A673 (cell line): ENCODE measurements at places on chromosomes 16 and 17. TPM values are rescaled to one million over a fixed set of nuclear protein-coding genes. Genes with fewer than 3 reads are reported as not detected.
A peak's percentile ranks its signal among the peaks of the same experiment; 100 is the strongest.

DNA sequence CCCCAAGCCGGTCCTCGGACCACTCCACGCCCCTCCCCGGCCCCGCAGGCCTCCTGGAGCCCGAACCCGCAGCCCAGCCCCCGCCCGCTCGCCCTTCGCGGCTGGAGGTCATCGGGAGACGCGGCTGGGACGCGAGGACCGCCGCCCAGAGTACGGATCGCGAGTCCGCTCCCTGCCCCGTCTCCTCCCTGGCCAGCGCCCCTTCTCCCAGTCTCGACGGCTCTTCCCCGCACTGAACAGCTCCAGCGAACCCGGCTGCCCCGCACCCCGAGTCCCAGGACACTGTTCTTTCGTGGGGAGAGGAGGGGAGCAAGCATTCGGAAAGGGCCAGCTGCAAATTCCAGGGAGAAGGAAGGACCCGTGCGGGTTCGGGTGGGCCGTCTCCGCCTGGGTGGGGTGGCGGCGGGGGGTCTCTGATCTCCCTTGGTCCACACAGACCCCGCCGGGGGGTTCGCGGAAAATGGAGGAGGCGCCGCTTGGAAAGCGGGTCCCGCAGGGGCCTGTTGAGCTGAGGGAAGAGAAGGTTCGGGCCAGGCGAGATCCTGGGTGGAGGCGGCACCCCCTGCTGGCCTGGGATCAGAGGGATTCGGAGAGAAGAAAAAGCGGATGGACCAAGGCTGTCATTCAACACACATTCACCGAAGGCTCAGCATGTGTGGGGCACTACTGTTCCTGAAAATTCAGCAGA, 632 bp upstream of the RTN4RL1 start:
- peak overlapping the region; percentile 67 for H3K4me3 ChIP-seq
- peaks cover 43% of the 10 kb centered on the region for H3K4me1 ChIP-seq
- DNase-seq: peak; percentile 72

GRCh38 chr17:28992625-28993600, 12.9 kb downstream of the SEZ6 start:
- no peak overlapping the region for H3K27ac ChIP-seq
- DNase-seq: no peak
- H3K36me3 ChIP-seq: no peaks in the 10 kb centered on the region
- peaks cover 15% of the 10 kb centered on the region for H3K4me1 ChIP-seq
- H3K4me3 ChIP-seq: no peak overlapping the region

DNA sequence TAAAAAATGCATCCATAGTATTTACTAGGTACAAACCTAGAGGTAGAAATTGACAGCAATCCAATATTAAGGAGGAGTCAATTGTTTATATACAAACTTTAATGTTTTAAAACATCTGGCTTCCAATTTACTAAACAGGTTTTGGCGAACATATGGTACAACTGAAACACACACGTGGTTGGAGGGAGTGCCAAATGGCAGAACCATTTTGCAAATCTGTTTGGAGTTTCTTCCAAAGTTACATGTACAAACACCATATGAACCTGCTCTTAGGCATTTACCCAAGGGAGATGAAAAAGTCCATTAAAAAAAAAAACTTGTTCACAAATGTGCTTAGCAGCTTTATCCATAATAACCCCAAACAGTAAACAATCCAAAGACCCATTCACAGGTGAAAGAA, 159.8 kb upstream of the MYOCD start:
- H3K27ac ChIP-seq: no peak overlapping the region
- H3K4me1 ChIP-seq: no peaks in the 10 kb centered on the region
- H3K27me3 ChIP-seq: peaks cover 4% of the 10 kb centered on the region
- H3K36me3 ChIP-seq: no peaks in the 10 kb centered on the region

The C17orf50 gene
- total RNA-seq: not detected in 2 replicates

DNA sequence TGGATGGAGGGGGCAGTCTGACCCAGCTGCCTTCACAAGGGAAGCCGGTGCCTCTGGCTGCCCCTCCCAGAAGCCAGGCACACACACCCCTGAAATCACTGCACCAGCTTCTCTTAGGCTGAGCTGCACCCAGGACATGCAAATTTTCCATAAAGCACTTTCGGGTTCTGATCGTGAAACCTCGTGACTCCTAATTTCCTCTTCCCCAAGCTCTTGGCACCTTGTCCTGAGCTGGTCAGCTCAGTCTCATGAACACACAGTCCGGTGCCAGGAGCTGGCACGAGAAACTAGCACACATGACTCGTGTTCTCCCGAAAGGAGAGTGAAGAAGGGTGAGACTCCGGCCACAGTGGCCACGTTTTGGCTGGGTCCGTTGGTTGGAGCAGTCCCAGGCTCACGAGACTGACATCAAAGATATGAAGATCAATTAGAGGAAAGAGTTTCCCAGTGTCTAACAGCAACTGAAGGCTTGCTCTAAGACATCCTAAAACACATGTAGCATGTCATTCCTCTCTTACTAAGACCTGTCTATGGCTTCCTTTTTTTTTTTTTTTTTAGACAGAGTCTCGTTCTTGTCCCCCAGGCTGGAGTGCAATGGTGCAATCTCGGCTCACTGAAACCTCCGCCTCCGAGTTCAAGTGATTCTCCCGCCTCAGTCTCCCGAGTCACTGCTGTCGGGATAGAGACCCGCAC, 9.2 kb upstream of the ABR start:
- no peak for DNase-seq
- no peaks in the 10 kb centered on the region for H3K4me1 ChIP-seq
- H3K27me3 ChIP-seq: peaks cover 7% of the 10 kb centered on the region
- H3K4me3 ChIP-seq: no peak overlapping the region

- H3K36me3 ChIP-seq: no peaks in the 10 kb centered on the region
- H3K27ac ChIP-seq: no peak overlapping the region
- no peaks in the 10 kb centered on the region for H3K27me3 ChIP-seq
These were observed 33.2 kb downstream of the TMEM235 start for GRCh38 chr17:78264590-78264989.

DNA sequence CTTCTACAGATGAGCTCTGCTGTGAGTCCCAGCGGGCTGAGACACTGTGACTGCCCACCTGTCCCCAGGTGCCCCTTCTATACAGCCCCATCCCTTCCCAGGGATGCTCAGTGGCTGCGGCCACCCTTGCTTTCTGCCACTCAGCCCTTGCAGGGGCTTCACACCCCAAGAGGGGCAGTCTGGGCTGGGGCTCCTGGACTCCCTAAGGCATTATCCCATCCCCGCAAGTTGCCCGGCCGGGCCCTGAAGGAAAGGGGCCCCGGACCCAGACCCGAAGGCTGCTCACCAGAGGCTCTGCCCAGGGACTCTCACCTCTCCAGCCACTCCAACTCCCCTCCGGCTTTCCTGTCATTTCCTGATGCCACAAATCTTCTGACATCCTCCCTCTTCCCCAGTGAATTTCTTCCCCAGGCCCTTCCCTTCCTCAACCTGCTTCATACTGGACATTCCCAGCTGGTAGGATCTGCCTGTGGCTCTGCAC, 88.5 kb upstream of the TOB1 start:
- H3K27me3 ChIP-seq: no peaks in the 10 kb centered on the region
- peak overlapping the region; percentile 22 for H3K27ac ChIP-seq
- no peak for DNase-seq
- H3K36me3 ChIP-seq: no peaks in the 10 kb centered on the region
- no peak overlapping the region for H3K4me3 ChIP-seq

GRCh38 chr16:30340621-30341020, 14.5 kb downstream of the CD2BP2 start:
- H3K27ac ChIP-seq: no peak overlapping the region
- H3K4me1 ChIP-seq: no peaks in the 10 kb centered on the region
- H3K4me3 ChIP-seq: no peak overlapping the region
- H3K36me3 ChIP-seq: no peaks in the 10 kb centered on the region
- no peak for DNase-seq

- H3K4me3 ChIP-seq: no peak overlapping the region
- H3K36me3 ChIP-seq: peaks cover 72% of the 10 kb centered on the region
- no peaks in the 10 kb centered on the region for H3K4me1 ChIP-seq
- no peak overlapping the region for H3K27ac ChIP-seq
These were observed 8.0 kb upstream of the MRPL12 start for GRCh38 chr17:81695211-81695610.

The C16orf54 gene
- total RNA-seq: not detected in 2 replicates

The DNAAF1 gene
- not detected in 2 replicates for total RNA-seq

DNA sequence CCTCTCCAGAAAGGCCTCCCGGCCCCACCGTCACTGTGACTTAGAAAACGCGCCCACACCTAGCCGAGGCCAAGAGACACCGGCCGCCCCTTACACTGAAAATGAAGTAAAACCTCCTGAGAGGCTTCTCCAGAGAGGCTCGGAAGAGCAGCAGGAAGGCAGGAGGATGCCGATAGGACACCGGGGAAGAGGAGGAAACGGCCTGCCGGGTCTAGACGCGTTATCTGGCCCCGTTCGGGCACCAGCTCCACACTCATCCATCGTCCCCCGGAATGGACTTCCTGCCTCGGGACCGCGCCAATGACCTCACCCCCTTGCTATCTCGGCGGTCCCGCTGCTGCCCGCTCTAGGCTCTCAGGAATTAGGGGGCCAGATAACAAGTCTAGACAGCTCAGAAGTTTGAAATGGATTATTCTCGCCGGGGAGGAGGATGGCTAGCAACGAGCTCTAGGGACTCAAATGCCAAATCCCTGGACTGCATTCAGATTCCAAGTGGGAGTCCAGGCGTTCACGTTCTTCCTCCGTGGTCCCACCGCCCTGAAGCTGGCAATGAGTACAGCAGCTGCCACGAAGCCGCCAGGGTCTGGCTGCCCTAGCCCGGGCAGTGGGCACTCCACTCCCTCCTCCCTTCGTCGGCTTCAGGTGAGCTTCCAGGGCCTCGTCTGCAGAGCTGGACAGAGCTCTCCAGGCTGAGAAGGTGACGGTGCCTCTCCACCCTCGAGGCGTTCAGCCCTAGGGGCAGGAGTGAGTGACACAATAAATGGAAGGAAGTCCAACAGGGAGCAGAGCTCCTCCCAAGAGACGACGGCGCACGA, 350.9 kb downstream of the FOXL1 start:
- peaks cover 13% of the 10 kb centered on the region for H3K27me3 ChIP-seq
- DNase-seq: no peak
- no peak overlapping the region for H3K27ac ChIP-seq
- no peaks in the 10 kb centered on the region for H3K36me3 ChIP-seq
- no peaks in the 10 kb centered on the region for H3K4me1 ChIP-seq

- no peak overlapping the region for H3K27ac ChIP-seq
- no peaks in the 10 kb centered on the region for H3K27me3 ChIP-seq
- DNase-seq: no peak
- no peak overlapping the region for H3K4me3 ChIP-seq
These were observed 17.7 kb downstream of the KDM8 start for GRCh38 chr16:27220991-27221390.

- peaks cover 29% of the 10 kb centered on the region for H3K4me1 ChIP-seq
- H3K4me3 ChIP-seq: no peak overlapping the region
- H3K36me3 ChIP-seq: no peaks in the 10 kb centered on the region
- peak; percentile 73 for DNase-seq
- H3K27me3 ChIP-seq: peaks cover 17% of the 10 kb centered on the region
These were observed 5.5 kb downstream of the SOX8 start for GRCh38 chr16:986925-987582.

The CSH1 gene
- total RNA-seq: not detected in 2 replicates

DNA sequence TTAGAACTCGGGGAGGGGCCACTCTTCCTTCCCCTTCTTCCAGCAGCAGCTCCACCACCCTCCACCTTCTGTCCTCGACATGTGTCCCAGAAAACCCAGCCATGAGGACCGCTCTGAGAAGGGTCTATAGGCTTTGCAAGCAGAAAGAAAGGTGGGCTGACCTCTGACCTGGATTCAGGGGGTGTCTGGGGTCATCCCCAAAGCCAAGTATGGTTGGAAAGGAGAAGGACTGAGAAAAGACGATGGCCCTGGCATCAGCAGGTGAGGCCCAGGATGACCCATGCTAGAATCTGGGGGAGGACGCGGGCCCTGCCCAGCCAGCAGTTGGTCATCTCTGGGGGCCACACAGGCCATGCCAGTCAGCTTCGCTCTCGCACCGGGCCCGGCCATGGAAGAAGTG, 6.1 kb upstream of the SMIM5 start:
- H3K4me1 ChIP-seq: no peaks in the 10 kb centered on the region
- no peak for DNase-seq
- no peaks in the 10 kb centered on the region for H3K27me3 ChIP-seq

The UMOD gene
- total RNA-seq: not detected in 2 replicates

DNA sequence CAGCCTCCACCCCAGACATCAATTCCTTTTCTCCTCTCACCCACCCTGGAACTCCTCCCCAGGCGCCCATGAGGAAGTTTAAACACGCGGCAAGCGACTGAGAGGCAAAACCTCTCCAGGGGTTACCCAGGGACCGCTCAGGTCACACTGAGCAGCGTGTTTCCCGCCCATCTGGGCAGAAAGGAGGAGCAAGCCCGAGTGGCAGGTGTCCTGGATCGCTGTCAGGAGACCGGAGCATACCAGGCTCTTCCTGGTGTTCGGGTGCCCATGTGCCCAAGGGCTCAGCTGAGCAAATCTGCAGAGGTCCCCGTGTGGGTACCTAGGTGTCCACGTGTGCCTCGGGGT, 491 bp downstream of the SLC25A19 start:
- H3K27ac ChIP-seq: peak overlapping the region; percentile 90
- H3K36me3 ChIP-seq: peaks cover 13% of the 10 kb centered on the region
- peak; percentile 41 for DNase-seq
- H3K4me3 ChIP-seq: peak overlapping the region; percentile 87

- no peaks in the 10 kb centered on the region for H3K27me3 ChIP-seq
- peaks cover 17% of the 10 kb centered on the region for H3K36me3 ChIP-seq
- DNase-seq: no peak
- H3K4me3 ChIP-seq: no peak overlapping the region
These were observed 5.9 kb downstream of the RSAD1 start for GRCh38 chr17:50484386-50485155.

DNA sequence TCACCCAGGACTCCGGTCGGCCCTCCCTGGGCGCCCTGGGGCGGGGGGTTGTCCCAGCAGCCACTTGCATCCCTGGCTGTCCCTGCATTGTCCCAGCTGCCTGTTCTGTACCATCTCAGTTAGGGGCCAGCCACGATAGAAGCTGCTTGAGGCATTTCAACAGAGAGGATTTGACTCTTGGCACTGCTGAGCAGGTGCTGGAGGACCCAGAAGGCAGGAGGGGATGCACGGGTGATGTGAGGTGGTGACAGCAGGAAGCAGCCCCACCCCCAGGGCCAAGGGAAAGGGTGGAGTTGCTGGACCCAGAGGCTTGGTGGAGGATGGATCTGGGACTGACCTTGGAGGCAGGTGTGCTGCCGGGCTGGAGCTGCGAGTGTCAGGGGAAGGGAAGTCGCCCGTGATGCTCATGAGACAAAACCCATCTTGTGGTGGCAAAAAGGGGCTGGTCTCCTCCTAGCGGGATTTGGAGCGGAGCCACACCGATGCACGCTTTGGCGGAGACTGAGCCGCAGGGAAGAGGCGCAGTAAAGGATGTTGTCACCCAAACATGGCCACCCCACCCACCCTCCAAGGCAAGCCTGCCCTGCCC, 188.0 kb upstream of the GSE1 start:
- H3K4me3 ChIP-seq: no peak overlapping the region
- H3K27me3 ChIP-seq: no peaks in the 10 kb centered on the region
- peaks cover 21% of the 10 kb centered on the region for H3K4me1 ChIP-seq
- H3K27ac ChIP-seq: no peak overlapping the region
- no peak for DNase-seq
